ENCODE measurements at places on chromosomes 16 and 17.

DNA sequence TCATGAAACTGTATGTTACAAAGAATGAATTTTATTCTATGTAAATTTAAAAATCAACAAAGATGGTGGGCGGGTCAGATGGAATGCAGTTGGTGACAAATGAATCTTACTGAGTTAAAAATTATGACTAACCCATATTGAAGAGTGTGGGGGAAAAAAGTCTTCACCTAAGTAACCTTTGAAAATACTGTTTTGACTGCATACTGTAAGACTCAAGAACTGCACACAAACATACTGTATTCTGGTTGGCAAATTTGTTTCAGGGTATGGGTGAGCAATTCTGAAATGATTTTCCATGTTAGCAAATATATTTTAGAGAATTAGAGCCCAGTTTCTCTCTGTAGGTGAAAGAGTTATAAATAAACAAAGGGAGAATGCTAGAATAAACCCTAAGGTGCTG is 153.7 kb upstream of the KCNJ18 start:
- DNase-seq = no peak

- DNase-seq = no peak
Observed at GRCh38 chr16:67666032-67666551, 458 bp downstream of the ENKD1 start.

GRCh38 chr16:63774302-63774701 is 1347.6 kb downstream of the CDH11 start:
- DNase-seq = no peak

- DNase-seq = no peak
Observed at GRCh38 chr16:69768666-69769065, 6.5 kb downstream of the WWP2 start.

GRCh38 chr16:21600031-21600773 is 825 bp downstream of the METTL9 start:
- no peak for DNase-seq

DNA sequence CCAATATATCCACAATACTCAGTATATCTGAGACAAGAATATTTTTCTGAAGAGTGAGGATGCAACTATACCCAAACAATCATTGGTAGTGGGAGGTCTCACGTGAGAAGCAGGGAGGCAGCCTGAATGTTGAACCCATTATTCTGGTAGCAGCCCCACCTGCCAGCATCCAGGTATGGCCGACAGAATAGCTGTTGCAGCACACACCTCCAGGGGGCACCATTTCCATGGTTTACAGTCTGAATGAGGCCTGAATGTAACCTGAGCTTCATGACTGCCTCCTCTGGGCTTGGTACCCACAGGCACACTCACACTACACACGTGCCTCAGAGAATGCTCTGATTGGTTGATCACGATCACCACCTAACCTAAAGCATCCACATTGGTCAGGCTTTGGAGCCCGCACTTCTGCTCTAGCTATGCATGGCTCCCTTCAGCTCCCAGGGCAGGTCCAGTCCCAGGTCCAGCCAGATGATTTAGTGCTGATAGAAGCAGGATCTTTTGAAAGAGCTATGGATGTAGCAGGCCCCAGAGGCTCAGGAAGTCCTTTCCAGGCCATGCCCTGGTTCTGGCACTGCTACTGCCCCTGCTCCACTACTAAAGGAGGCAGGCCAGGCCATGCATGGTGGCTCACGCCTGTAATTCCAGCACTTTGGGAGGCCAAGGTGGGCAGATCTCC is 11.0 kb upstream of the CBFB start:
- peak; percentile 86 for DNase-seq

GRCh38 chr17:73722165-73722564 is 77.9 kb upstream of the SDK2 start:
- no peak for DNase-seq
